ENCODE measurements at places on chromosomes 5 and 9.

- DNase-seq = no peak
Measured at GRCh38 chr9:26809795-26810194, 82.8 kb downstream of the CAAP1 start.

GRCh38 chr5:115418788-115419187, 122.3 kb upstream of the CCDC112 start:
- no peak for DNase-seq

DNA sequence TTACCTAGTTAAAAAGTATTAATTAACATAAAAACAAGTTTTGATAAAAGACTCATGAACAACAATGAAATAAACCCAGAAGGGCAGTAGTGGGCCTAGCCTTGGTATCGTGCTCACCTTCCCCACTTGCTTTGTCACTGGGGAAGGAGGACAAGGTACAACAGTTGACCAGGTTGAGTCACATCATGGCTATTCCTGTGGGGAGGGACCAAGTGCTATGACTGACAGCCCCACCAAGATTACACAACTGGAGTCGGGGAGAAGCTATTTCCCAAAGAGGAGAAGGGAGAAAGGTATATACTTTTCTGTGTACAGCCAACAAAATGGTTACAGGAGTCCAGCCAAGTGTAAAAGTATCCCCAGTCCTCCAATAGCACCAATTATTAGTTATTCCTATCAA, 251.3 kb upstream of the RFX3 start:
- no peak for DNase-seq

GRCh38 chr9:129507805-129508204, 113.1 kb downstream of the C9orf50 start:
- DNase-seq = no peak

GRCh38 chr9:2916382-2916985, 72.6 kb upstream of the PUM3 start:
- no peak for DNase-seq

- DNase-seq = no peak
Measured at GRCh38 chr9:31394015-31394473, 990.4 kb upstream of the ACO1 start.

DNA sequence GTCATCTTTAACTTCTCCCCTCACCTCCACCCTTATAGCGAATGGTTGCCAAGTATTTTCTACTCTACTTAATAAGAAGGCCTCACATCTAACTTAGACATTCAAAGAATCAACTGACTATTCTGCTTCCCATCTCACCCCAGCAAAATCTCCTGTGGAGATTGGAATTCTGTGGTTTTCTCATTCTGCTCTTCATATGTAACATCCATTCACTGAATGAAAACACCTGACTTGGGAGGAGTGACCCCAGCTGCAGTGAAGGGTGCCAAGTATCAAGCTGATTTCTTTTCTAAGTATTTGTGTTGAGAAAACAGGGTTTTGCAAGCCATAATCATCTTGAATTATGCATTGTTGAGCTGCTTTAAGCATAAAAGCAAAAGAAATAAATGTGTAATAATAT, 42.5 kb upstream of the TAF1L start:
- DNase-seq = no peak

GRCh38 chr5:142922223-142922952, 152.2 kb downstream of the ARHGAP26 start:
- DNase-seq = no peak

- DNase-seq = no peak
Measured at GRCh38 chr5:158084292-158084691, 225.3 kb upstream of the CLINT1 start.

DNA sequence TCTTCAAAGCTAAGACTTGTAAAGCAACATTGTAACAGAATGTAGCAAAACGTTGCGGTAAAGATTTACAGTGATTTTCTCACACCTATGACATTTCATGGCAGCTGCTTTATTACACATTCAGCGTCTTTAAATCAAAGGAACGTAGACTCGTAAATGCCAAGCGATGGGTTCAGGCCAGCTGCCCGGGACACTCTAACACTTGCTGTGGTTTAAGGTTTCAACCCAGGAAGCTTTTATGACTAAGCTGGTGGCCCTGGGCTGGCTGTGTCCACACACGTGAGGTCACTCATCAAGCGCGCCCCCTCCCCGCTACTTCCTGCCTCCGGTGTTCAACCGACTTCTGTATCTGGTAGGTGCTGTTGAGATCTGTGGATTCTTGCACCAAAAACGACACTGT, 2.5 kb downstream of the SLC6A18 start:
- DNase-seq = no peak

GRCh38 chr9:110257097-110257841, 962 bp upstream of the TXN start:
- DNase-seq = no peak

GRCh38 chr9:127847833-127848755, 6.4 kb downstream of the ENG start:
- DNase-seq = no peak

DNA sequence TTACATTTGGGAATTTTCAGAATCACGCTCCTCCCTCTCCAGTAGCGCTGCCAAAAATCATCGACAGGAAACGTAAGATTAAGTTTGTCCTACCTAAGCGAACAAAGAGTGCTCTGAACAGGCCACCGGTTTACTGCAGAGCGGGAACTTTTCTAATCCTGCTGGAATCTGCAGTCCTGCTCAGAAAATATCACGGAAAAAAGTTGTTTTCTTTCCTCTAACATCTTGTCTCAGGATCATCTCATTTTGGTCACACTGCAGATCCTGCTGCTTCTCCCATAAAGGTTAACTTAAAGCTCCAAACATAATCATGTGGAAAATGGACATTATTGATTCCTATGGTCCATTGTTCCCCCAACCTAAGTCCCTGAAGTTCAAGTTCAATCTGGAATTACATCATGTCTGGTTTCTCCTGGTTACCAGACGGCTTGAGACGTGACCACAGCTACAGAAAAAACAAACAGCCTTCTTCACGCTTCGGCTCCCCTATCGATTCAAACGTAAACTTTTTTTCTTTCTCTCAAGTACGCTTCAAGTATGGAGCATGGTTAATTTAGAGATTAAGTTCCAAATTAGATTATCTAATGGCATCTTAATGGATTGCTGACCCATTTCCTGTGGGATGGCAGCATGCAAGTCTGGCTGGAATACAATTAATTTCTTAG, 217.6 kb downstream of the NFIB start:
- DNase-seq = no peak

- peak; percentile 68 for DNase-seq
Measured at GRCh38 chr9:96342571-96343245, 40.7 kb upstream of the HSD17B3 start.

GRCh38 chr9:103702572-103702971, 391.5 kb upstream of the SMC2 start:
- DNase-seq = no peak

DNA sequence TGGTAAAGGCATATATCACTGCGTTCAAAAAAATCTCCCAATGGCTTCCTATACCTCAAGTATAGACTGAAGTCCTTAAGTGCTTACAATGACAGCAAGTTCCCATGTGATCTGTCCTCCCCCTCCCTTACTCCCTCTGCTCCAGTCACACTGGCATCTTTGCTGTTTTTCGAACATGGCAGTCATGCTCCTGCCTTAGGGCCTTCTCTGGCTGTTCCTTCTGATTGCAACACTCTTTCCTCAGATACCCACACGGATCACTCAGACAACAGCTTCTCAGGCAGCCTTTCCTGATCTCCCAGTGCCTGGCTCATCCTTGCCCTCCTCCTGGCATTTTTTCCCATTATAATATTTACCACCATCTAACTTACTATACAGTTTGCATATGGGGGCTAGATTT, 232.8 kb downstream of the ARHGEF28 start:
- no peak for DNase-seq

GRCh38 chr9:134396258-134396742, 70.0 kb downstream of the RXRA start:
- no peak for DNase-seq

- no peak for DNase-seq
Measured at GRCh38 chr5:123517476-123517875, 5.5 kb downstream of the CSNK1G3 start.

Measured in lower leg skin (tissue), 4 donors.